ENCODE measurements at places on chromosomes 6 and 20.

GRCh38 chr6:157434349-157435033, 53.5 kb downstream of the ZDHHC14 start:
- no peak for DNase-seq

GRCh38 chr6:55578537-55579363, at the start of gene HMGCLL1:
Gene HMGCLL1, minus strand, starts transcription at chr6:55579192. Its CDS starts 137 bp downstream, at chr6:55579055.
- DNase-seq, result peak; percentile 60

DNA sequence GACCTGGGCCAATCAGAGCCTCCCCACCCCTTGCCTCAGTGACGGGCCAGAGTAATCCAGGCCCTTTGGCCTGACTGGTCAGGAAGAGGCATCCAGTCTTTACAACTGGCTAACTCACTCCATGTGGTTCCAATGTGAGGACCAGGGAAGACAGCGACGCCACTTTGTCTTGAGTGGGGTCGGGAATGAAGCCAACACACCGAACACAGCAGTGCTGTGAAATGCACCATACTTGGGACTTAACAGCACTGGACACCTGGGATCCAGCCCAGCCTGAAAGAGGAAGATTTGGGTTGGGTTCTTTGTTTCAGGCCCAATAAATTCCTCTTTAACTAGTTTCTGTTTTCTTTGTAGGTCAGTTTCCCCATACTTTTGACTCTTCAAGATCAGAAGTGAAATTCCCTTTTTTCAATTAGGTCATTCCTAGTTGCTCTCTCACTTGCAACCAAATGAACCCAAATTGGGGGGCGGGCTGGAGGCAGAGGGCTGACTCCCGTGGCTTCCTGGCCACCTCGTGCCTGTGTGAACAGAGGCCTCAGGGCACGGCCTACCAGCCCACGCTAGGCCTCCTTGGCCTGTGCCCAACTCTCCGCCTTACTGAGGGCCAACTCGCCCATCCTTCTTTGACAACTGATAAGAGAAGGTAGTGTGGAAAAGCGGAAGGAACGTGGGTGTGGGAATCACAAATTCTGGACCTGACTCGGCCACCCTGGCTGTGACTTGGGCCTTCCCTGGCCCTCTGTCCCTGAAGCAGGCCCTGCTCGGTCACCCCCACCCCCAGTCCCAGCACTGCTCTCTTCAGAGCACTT, 17.1 kb downstream of the SULF2 start:
- no peak for DNase-seq

- DNase-seq, result no peak
Measured at GRCh38 chr20:57504411-57504810, 20.5 kb downstream of the CTCFL start.

GRCh38 chr20:48411919-48412522, 415.8 kb downstream of the PREX1 start:
- DNase-seq, result no peak

GRCh38 chr6:41657131-41658094, 19.1 kb downstream of the MDFI start:
- DNase-seq, result no peak

DNA sequence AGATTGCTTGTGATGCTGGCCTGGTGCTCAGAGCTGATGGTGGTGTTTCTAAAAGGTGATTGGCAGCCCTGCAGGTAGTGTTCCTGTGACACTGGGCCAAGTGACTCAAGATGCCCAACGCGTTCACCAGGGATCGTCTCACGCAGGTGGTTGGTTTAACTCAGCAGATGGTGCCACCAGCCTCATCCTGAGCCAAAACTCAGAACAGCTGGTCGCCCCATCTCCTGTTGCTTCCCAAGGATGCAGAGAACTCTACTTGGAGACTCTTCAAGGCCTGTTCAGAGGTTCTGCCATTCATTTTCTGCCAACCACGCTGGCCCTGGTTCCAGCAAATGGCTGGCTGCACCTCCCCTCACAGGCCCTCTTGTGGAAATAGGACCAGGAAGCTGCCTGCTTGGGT, 394.4 kb downstream of the CDH26 start:
- no peak for DNase-seq

GRCh38 chr6:50585441-50586330, 127.6 kb upstream of the TFAP2D start:
- no peak for DNase-seq

GRCh38 chr20:51529081-51529681, 13.3 kb downstream of the NFATC2 start:
- no peak for DNase-seq

GRCh38 chr6:112337209-112337638, 9.9 kb upstream of the RFPL4B start:
- peak; percentile 66 for DNase-seq

DNA sequence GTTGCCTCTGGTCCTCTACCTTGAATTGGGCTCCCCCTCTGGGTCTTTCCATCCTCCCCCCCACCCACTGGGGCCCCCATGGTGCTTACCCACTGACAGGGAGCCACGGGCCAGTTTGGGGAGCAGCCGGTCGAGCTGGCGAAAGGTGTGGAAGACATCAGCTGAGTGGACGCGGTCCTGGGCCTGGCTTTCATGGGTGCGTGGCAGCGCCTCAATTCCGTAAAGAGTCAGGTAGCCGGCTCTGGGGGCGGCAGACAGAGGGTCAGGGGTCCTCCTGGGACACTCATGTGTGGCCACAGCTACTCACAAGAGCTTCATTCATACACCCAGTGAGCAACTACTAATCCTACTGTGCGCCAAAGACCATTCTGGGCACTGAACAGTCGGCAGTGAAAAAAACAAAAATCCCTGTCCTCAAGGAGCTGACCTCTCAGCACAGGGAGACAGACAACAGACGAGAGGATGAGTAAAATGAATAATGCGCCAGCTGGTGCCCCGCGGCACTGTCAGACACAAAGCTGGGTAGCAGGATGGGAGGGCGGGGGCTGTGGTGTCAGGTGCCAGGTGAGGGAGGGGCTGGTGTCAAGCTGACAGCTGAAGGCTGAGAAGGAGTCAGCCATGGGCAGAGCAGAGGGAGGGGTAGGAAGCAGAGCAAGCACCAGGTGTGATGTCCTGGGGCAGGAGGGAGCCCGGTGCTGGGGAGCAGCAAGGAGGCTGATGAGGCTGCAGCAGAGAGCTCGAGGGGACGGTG, 28.3 kb downstream of the PTGIS start:
- DNase-seq, result no peak

DNA sequence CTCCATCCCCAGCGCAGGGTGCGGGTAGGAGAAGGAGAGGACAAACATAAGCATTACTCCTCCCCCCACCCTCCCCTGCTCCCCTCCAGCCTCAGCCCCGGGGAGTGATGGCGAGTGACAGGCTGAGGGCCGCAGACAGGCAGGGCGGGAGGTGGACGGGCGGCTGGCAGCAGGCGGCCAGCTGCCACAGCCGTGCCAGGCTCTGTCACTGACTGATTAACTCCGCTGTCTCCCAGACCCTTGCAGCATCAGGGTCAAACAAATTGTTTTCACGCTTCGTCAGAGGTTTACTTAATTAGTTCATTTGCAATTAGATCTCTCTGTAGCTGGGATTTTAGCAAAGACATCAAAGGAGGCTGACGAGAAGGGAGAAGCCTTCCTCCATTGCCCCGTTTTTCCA, 41.9 kb downstream of the FOXP4 start:
- DNase-seq, result no peak

GRCh38 chr6:137240168-137240567, 21.0 kb upstream of the IFNGR1 start:
- DNase-seq, result no peak

DNA sequence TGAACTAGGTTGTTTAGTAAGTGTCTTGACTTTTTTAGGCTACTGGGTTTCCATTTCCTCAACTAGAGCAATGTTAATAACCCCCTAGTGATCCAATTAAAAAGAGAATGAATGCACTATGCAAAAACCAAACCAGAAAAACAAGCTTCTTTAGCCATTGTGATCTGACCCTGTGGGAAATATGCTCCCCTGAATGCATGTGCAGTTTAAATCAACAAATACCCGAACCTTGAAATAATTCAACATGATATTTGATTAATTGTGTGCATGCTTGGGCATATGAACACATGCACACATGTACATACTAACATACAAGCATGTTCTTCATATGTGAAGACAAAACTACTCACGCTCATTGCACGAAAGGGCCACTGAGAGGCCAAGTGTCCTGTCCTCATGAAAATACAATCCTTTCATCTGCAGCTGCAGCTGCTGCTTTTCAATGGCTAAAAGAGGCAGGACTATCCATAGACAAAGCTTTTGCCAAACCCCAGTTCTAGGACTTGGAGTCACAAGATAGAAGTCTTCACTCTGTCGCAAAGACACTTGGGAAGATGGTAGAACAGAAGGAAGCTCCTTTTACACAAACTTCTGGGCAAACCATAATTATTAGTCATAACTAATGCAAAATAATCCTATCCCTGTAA, 207.1 kb upstream of the POU3F2 start:
- no peak for DNase-seq

- DNase-seq, result no peak
Measured at GRCh38 chr6:47083586-47084047, 41.5 kb upstream of the ADGRF1 start.

GRCh38 chr6:16844183-16844582, 82.9 kb upstream of the ATXN1 start:
- DNase-seq, result no peak

- DNase-seq, result no peak
Measured at GRCh38 chr6:94673251-94673650, 904.1 kb upstream of the MANEA start.

GRCh38 chr6:43695967-43696291, 8.3 kb upstream of the MRPS18A start:
- DNase-seq, result no peak

DNA sequence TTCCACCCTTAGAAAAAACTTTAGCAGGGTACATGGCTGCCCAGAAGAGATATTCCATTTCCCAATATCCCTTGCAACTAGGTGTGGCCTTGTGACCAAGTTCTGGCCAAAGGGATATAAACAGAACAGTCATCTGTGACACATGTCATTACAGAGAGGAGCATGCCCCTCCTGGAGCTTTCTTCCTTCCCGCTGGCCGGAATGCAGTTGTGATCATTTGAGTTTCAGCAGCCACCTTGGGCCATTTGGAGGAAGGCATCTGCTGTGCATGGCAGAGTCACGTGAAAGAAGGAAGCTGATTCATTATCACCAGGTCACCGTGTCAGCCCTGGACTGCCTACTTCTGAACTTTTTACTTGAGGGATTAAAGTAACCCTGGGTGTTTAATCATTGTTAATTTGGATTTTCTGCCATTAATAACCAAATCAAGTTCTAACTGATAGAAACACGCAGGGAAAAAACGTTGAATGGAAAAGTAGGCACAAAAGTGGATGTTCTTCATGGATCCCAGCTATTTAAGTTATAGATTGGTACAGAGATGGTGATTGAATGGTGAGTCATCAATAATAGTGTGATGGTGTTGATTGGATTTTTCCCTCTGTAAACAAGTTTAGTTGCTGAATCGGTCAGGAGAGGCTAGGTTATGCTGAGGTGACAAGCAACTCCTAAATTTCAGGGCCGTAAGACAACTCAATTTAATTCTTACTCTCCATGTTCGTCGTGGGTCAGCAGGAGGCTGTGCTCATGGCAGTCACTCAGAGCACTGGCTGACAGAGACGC, 80.7 kb upstream of the CCDC167 start:
- no peak for DNase-seq

DNA sequence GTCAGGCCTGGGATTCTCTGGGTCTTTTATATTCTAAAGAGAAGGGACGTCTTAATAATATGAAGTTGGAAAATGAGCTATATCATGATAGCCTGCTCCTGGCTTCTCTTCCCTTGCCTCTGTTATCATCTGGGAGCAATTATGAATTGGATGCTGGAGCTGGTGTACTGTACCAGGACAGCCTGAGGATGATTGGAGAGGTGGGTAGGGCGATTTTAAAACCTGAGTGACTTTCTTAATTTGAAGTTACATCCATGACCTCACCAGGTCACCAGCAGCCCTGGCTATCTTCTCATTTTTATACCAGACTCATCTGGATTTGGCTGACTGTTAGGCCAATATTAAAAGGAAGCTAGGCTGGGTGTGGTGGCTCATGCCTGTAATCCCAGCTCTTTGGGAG, 317.6 kb downstream of the CLIC5 start:
- DNase-seq, result no peak

GRCh38 chr20:2417213-2417541, 36.5 kb downstream of the TGM6 start:
- no peak for DNase-seq

GRCh38 chr20:1477896-1478490, 11.3 kb upstream of the NSFL1C start:
- no peak for DNase-seq

GRCh38 chr6:20207088-20207418, 5.2 kb downstream of the MBOAT1 start:
- no peak for DNase-seq

All from occipital lobe (tissue), 3 donors.